ENCODE measurements at places on chromosomes 5 and 9. TPM values are rescaled to one million over a fixed set of nuclear protein-coding genes. Genes with fewer than 3 reads are reported as not detected.

The SLC27A6 gene
- not detected for total RNA-seq

DNA sequence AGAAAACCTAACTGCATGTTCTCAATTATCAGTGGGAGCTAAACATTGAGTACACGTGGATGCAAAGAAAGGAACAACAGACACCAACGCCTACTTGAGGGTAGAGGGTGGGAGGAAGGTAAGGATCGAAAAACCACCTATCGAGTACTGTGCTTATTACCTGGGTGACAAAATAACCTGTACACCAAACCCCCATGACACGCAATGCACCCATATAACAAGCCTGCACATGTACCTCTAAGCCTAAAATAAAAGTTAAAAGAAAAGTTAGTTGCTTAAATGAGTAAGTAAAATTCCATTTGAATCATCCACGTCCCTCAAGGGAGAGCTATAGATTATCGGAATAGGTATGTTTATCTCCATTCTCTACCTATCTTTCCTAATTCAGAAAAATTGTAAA is 210.2 kb upstream of the ADCY2 start:
- DNase-seq = no peak

DNA sequence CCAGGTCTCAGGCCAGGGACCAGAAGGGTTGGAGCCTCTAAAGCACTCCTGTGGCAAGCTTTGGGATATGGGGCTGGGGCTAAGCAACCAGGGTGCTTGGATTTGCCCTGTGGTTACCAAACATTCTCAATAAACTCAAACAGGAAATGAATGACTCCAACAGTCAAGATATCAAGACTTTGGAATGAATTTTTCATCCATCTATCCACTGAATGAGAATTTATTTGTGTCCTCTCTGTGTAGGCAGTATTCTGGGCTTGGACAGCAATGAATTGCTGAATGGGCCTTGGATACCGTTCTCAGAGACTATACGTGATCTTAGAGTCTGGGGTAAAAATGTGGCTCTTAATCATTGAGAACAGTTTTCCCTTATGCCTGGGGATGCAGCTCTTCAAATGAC is 212.5 kb downstream of the DAB2IP start:
- DNase-seq = no peak

The CCL27 gene
- total RNA-seq = 0.43 TPM

- no peak for DNase-seq
Measured at GRCh38 chr9:137048655-137049543, 2.9 kb upstream of the NPDC1 start.

The NPDC1 gene
- 22.4 TPM for total RNA-seq

DNA sequence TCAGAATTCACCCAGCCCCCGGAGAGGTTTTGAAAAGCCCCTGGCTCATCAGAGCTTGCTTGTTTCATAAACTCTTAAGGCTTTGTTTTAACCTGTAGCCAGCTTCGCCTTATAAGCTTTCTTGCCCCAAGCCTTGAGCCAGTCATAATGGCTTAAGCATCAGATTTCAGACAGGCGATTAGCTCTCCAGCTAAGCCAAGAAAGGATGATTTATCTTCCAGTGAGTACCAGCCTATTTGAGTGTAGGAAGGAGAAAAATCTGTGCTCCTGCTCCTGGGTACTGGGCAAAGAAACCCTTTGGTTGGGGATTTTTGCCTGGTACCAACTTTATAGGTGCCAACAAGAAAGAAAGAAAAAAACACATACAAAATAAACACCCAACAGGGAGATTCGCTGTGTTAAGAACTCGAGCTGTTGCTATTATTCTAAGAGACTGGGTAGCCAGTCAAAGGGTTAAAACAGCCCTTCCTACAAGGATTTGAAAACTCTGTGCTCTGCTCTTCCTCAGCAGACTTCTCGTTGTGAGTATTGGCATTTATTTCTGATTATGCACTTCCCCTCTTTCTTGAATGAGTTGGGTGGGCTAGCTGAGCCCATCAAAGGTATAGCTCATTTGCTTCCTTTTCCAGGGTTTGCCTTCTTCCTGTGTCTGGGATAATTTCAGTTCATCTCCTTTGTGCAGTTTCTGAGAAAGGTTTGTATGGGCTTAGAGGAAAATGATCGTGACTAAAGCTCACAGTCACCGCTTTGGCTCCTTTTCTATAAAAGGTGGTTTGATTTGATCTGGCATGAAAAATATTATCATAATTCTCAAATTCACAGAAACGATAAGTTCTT is 157.2 kb upstream of the DMRT1 start:
- DNase-seq = no peak

GRCh38 chr9:71984403-71984802 is 73.0 kb downstream of the C9orf85 start:
- DNase-seq = no peak

DNA sequence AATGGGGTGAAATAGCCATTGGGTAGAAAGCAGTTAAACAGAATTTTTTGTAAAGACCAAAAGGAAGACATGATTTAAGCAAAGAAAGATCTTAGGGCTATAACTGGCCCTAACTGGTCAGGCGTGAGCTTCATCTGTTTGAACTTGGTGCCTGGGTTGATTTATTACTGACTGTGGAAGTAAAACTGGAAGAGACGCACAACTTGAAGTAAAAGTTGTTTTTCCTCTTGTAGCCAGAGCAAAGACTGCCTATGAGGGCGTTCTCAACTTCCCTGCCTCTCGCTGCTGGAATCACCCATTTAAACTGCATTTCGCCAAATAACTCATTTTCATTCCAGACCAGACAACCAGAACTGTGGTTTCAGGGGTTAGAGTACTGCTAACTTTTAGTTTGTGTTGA is 1.5 kb downstream of the THBS4 start:
- no peak for DNase-seq

GRCh38 chr9:112605963-112606699 is 111.8 kb downstream of the INIP start:
- DNase-seq = no peak

- DNase-seq = no peak
Measured at GRCh38 chr9:122212473-122213004, 16.2 kb downstream of the LHX6 start.

The CDC25C gene
- total RNA-seq = 13.2 TPM

DNA sequence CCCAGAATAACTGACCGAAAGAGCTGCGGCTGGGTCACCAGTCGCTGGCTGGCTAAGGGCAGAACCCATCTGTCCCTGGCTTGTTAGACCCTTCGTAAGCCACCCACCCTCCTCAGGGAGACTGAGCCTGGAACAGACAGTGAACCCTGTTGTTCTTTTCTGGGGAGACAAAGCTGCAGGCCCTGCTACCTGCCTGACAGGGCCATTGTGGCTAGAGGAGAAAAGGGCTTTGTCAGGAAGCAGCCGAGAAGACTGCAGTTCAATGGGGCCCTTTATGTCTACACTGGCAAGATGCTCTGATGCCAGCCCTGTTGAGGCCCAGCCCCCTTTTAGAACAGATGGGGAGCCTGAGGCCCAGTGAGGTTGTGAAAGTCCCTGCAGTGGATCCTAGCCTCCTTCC is 3.7 kb upstream of the NIPAL4 start:
- DNase-seq = no peak

DNA sequence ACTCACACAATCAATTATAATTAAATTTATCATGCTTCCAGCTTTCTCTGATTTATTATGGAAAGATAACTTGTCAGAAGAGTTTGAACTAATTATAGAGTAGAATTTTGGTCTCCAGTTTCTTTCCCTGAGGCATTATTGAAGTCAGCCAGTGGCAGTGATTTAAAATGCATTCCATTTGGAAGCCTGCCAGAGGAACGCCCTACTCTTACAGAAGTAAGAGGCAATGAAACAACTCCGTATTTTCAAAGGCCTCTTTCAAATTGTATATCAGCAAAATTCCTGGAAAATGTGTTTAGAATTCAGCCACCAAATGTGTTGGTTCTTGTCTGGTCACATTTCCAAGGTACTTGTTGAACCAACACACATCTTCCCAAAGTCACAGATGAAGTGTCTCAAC is 640.9 kb downstream of the SEMA5A start:
- DNase-seq = no peak

DNA sequence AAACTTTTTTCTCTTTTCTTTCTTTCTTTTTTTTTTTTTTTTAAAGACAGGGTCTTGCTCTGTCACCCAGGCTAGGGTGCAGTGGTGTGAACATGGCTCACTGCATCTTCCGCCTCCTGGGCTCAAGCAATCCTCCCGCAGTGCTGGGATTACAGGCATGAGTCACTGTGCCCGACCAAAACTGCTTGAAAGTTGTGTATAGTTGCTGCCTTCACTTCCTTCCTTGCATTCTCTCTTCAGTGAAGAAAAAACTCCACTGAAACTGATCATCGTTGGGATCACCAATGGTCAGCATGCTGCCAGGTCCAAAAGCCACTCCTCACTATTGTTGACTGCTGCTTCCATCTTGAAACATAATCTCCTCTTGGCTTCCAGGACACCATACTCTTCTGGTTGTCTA is 66.6 kb upstream of the CTNNA1 start:
- no peak for DNase-seq

DNA sequence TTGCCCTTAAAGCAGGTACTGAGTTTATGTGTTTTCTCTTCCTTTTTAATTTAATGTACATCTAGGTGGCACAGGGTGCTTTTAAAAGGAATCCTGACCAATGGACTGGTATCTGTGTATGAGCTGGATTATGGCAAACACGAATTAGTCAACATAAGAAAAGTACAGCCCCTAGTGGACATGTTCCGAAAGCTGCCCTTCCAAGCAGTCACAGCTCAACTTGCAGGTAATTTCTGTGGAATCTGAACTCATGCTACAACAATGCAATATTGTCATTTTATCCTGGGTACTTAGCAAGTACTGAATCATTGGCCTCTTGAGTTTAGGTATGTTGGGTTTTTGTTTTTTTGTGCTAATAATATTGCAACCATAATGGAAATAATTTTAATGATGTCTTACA is 14.4 kb upstream of the TMOD1 start:
- no peak for DNase-seq

- no peak for DNase-seq
Measured at GRCh38 chr5:149782018-149782894, 52.1 kb downstream of the PPARGC1B start.

GRCh38 chr9:13992138-13993088 is 321.5 kb downstream of the NFIB start:
- no peak for DNase-seq

DNA sequence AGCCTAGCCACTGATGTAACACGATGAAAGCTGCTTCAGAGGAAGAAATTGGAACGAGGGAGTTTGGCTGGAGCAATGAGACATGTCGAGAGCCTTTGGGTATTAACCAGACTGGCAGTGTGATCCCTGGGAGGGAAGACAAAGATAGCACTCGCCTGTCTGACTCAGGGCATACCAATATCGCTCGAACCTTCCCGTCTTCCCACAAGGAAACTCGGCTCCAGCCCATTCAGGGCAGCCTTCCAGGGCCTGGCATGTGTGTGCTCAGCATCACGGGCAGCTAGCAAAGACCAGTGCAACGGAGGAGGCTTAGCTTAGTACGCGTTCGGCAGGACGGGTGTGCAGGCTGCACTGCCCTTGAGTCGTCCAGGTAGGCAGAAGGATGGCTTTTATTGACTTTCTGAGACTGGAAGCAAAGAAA is 356.9 kb upstream of the WWC1 start:
- DNase-seq = no peak

The CMYA5 gene
- 0.22 TPM for total RNA-seq

DNA sequence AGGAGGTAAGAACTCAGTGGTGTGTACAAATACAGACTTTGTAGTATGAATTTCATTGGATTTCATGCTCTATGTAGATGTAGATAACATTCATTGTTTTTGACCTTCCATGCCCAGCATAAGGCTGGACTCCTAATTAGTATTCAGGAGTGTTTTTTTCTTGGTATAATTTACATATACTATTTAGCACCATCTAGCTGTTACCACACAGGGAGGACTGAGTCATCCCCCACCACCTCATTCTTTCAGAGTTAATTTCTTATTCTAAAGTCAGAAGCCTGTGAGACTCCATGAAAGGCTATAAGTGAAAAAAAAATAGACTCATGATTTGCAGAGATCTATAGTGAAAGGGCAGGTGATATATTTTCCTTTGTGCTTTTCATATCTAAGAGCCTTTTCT is 555.0 kb downstream of the PRR16 start:
- no peak for DNase-seq

DNA sequence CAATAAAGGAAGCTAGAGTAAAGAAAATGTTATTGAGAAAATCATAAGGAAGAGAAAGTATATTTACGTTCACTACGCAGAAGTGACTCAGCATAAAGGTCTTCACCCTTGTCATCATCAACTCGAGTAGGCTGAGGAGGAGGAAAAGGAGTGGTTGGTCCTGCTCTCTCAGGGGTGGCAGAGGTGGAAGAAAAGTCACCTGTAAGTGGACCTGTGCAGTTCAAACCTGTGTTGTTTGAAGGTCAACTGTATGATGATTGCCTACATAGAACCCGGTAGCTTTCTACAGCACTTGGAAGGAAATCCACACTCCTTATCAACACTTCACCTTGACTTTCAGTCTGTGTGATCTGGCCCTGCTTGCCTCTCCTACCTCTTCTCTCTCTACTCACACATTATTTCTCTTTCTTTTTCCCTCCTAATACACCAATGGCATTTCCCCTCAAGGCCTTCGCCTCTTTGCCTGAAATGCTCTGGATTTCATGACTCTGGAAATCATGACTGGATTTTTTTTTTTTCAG is 109.3 kb upstream of the CPEB4 start:
- no peak for DNase-seq

DNA sequence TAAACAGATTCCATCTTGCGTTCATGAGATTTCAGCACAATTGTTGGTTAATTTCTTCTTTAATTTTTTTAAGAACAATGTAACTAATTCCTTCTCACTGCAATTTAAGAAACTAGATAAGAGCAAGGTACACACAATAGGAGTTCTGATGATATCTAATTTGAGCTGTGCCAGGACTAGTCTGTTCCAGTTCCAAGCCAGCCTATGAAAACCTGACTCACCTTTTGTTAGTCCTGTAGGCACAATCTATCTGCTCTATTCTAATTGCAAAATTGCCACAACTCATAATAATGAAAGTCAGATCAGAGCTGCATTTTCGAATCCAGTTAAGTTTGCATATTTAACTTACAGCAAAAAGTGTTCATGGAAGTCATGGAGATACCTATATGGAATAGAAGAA is 494.1 kb upstream of the TUSC1 start:
- no peak for DNase-seq

GRCh38 chr9:19156026-19156474 is 28.8 kb upstream of the PLIN2 start:
- no peak for DNase-seq

DNA sequence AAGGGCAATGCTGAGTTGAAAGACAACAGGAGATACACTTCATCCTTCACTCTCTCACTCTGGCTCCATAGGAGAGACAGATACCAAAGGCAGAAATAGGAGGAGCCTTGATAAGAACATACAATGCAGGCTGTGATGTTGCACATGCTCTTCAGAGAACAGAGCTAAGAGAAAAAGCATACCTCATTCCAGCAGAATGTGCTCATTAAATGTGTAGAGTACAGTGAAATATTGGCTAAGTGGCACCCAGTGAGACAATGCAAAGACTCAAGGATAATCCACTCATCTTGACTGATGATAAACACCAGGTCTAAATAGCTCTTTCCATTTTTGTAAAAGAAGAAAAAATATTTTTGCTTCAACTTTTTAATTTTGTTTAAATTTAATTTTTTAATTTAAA is 139.7 kb downstream of the OR2K2 start:
- no peak for DNase-seq

GRCh38 chr9:137174722-137175293 is 3.0 kb upstream of the TMEM210 start:
- no peak for DNase-seq

GRCh38 chr9:112037281-112038016 is 137.6 kb downstream of the SUSD1 start:
- DNase-seq = peak; percentile 69

The SEPTIN8 gene
- total RNA-seq = 39.2 TPM

The PCDHGA4 gene
- 0.25 TPM for total RNA-seq

All from activated naive CD8-positive, alpha-beta T cell treated with anti-CD3 and anti-CD28 coated beads, Interleukin-2, amount 10 ng/mL, durations not matched to agents 7 days and 5 days (primary cell).